ENCODE measurements at places on chromosomes 2 and 18. TPM values are rescaled to one million over a fixed set of nuclear protein-coding genes. Genes with fewer than 3 reads are reported as not detected.

GRCh38 chr18:33114749-33115148 lies 325.8 kb downstream of the CCDC178 start:
- no peak for DNase-seq

The RASGRP3 gene
- total RNA-seq: 2.8 TPM

- DNase-seq: no peak
These were observed 98.8 kb downstream of the KLF7 start for GRCh38 chr2:207066791-207067460.

The UNC80 gene
- not detected for total RNA-seq

DNA sequence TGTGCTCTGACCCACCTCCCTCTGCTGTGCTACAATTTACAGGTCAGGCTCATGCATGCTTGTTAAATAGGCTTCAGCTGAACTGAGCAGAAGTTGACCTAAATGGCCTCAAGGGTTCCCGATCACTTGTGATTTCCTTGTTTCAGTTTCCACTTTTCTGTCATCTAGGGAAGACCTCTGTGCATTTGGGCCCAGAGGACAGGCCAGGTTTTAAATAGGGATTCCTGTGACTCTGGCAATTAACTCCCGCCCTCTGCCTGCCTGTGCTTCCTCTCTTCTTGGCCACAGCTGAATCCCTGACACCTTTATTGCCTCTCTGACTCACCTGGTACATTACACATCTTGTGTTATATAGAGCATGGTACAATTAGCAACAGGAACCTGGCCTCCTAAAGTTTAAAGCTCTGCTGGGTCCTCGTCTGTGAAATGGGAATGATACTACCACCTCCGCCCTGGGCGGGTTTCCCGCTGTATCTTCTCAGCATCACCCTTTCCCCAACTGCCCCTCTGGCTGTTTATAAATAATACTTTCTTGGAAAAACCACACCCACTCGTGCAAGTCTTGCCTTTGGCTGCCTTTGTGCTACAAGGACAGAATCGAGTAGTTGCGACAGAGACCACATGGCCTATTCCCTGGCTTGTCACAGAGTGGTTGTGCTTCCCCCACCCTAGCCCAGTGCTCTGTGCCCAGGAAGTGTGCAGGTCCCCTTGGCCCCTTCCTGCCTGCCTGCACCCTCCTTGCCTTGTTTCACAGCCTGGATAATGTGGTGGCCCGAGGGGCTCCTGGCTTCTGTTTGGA lies 7.9 kb downstream of the CABLES1 start:
- no peak for DNase-seq
